RWPE2 (cell line): ENCODE measurements at places on chromosomes 7 and 10.

DNA sequence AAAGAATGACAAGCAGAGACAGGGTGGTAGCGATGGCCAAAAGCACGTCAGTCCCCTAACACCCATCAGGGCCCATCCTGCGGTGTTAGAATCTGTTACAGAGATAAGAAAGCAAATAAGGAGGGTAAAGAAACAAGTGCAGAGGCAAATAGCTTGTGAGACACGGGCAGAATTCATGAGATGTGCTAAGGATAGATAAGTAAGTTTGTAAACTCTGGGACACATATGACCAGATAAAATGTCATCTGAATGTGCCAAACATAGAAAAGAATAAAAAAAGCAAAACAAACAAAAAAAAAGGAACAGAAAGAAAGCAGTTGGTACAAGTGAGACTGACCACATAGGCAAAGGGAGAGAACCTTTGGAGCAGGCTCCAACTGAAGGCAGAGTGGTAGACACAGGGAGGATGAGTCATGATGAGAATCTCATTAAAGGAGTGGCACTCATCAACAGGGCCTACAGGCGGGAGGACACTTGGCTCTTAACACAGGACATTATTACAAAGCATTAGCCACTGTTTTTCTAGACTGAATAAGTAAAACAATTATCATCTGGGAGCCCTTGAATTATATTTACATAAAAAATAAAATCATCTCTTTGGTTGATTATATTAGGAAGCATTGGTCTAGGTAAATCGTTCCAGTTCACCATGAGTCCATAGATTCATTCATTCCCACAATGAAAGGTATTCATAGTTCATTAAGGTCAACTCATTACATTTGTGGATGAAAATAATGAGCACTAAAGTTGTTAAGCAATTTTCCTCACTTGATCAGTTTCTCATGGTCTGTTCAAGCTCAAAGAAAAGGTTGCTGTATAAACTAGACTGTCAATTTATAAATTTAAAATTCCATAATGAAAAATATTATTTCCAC, 21.5 kb upstream of the EPHB6 start:
- DNase-seq = no peak

DNA sequence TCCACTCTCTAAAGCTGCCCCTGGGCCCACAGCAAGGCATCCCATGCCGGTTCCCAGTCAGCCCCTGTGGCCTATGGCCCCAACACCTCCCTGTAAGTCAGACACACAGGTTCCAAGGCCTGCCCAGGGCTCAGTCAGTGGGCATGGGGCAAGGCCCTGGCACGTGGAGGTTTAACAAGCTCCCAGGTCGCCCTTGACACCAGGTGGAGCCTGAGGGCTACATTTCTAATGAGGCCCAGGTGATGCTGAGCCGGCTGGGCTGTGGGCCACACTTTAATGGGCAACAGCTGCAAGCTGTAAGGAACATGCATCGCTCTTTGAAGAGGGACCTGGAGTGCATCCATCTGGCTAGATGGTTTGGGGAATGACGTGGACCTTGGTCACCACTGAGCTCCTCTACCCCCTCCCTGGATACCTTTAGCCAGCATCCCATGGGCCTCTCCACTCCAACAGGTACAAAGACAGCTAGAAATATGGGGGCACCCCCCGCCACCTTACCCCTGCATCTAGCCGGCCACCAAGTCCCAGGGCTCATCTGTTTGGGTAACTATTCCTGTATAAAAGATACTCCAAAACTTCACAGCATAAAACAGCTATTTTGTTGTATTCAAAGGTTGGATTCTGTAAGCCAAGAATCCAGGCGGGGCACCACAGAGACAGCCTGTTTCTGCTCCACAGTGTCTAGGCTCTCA, 122.5 kb downstream of the OAT start:
- DNase-seq = no peak

DNA sequence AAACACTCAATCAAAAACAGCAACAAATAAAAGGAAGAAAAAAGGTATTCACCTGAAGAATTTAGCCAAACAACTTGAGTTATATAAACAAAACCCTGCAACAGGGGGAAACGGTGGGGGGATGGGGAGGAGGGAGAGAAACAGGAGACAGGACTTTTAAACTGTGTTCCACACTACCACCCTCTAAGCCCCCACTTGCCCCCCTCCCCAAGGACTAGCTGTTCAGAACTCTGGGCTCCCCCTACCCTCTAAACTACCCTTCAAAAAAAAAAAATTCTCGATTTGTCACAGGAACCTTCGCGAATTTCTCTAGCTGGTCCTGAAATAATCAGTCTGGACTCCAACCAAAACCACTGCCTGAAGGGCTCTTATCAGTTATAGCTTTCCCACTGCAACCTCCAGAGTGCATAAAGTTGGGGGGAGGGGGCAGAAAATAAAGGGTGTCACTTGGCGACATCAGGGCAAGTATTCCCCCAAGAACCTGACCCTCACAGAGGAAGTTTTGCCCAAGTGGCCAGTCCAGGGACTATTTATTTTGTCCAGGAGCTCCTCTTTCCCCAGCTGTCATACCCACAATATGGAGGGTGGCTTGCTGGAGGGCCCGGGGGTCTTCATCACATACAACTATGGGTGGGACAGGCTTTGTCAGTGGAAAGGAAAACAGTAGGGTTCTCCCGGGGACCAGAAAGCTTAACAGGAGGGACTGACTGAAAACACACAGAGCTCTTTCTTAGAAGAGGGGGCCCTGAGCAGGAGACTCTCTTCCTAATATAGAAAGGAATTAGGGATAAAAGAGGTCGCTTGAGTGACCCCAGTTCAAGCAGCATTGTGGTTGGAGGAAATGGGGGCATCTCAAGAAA, 1.3 kb downstream of the UBE2H start:
- DNase-seq = no peak

DNA sequence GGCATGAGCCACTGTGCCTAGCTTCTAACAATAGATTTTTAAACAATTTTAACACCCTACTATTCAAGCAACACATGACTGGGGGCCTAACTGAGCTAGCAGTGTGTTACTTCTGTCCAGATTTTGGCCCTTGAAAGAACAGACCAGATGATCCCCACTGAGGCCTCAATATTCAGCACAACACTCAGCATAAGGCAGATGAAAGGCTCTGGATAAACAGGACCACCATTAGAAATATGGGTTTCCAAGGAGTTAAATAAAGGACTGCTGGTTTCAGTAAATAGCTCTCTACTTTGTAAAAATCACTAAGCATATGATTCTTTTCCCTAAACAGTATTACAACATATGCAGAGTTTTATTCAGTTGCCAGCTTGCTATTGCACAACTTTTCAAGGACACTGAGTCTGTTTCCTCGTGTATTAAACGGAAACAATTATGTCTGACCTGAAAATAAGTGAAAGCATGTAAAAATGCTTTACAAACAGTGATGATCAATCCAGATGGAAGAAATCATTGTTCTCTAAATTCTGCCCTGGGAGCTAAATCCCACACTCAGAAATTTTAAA, 23.8 kb upstream of the FZD1 start:
- no peak for DNase-seq

DNA sequence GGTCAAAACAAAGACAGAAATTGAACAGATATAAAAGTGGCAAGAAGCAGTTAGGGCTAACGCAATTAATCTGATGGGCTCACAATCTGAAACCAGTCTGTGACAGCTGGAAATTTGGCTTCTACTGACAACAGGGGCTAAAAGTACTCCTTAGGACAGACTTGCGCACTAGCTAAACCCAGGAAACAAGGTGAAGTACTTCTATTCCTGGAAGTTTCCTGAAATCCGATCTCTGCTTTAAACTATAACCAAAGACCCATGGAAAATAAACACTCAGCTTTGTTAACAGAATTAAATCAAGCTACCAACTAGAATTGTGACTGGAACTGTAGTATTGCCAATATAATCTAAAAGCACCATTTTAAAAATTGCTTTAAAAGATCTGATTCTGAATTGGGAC, 520.2 kb upstream of the ZWINT start:
- DNase-seq = no peak

DNA sequence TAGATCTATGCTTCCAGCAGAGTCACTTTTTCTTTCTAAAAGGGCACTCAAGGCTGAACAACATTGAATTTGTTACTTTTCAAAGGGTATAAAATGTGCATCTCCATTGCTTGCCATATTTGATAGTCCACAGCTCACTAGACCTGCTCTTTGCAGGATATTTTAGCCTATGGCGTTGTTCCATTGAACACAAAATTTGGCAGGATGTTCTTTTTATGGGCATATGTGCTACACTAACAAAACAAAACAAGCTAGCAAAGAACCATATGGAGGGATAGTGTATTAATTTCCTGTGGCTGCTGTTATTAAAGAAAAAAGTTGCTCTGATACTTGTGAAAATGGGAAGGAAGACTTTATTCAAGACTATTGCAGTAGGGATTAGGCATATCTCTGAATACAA, 828.7 kb downstream of the TYW1 start:
- DNase-seq = no peak
